HepG2 (cell line): ENCODE measurements at places on chromosomes 3 and 15.

- DNase-seq, result no peak
Measured at GRCh38 chr3:180311242-180311641, 274.5 kb upstream of the PEX5L start.

- no peak for DNase-seq
Measured at GRCh38 chr3:62318365-62318751, 55.0 kb downstream of the FEZF2 start.

GRCh38 chr3:143529798-143530197, 318.5 kb downstream of the SLC9A9 start:
- no peak for DNase-seq

DNA sequence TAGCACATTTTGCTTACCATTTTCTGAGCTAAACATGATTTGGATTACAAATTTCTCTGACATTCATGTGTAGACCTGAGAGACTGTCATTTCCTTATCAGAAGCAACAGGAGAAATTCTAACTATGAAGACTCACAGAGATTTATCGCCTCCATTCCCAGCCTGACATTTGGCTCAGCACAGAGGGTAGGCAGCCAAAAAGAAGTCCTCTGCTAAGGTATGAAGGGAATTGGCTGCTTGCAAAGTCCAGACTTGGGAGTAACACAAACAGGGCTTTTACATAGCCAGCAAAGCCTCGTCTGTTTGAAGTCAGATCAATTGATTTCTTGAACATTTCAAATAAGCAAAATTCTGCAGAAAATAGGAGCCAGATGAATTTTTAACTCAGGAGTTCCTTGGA, 57.0 kb upstream of the CMSS1 start:
- DNase-seq, result no peak

- no peak for DNase-seq
Measured at GRCh38 chr3:129633751-129634481, 27.4 kb upstream of the PLXND1 start.

- no peak for DNase-seq
Measured at GRCh38 chr15:67746022-67746421, 79.3 kb upstream of the SKOR1 start.

GRCh38 chr15:84992157-84992944, 10.7 kb downstream of the PDE8A start:
- DNase-seq, result peak; percentile 49

GRCh38 chr3:197222937-197223370, 75.5 kb downstream of the DLG1 start:
- DNase-seq, result no peak

- DNase-seq, result no peak
Measured at GRCh38 chr3:15708882-15709677, 88.7 kb downstream of the ANKRD28 start.

DNA sequence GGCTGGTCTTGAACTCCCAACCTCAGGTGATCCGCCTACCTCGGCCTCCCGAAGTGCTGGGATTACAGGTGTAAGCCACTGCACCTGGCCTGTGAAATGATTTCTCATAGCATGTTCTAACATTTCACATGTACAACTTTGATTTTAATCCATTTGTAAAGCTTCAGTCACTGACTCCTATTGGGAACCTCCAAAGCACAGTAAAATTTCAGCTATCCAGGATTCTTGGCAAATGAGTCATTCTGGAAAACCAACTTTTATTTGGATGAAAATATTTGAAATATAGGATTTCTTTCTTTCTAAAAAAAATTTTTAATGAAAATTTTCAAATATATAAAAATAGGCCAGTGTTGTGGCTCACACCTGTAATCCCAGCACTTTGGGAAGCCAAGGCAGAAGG, 2.7 kb upstream of the LMAN1L start:
- DNase-seq, result no peak

- DNase-seq, result no peak
Measured at GRCh38 chr3:195196266-195196665, 74.7 kb downstream of the XXYLT1 start.

- DNase-seq, result no peak
Measured at GRCh38 chr15:31326875-31327668, 437 bp downstream of the KLF13 start.

DNA sequence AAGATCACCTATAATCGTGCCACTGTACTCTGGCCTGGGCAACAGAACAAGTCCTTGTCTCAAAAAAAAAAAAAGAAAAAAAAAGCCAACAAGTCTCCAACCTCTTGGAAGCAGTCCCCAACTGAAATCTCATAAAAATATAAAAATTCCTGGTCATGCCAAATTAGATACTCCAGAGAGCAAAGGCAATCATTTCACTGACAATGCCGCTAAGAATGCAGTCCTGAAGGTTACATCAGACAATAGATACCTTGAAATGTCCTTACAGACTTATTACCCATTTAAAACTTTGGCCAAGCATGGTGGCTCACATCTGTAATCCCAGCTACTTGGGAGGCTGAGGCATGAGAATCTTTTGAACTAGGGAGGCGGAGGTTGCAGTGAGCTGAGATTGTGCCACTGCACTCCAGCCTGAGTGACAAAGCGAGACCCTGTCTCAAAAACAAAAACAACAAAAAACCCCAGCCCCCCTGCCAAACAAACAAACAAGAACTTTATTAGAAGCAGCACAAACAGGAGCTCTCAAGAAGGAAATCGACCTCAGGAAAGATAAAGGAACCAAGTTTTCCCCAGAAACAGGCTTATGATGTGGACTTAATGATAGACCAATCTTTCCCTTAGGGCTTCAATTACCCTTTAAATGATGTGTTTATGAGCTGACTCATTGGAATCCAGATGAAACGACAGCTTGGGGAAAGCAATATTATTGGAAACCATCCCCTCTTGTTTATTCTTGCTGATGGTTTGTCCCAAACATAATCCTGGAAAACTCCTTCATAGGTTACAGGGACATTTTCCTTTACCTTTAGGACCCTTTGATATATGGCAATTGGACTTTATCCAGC, 53.1 kb upstream of the XCR1 start:
- no peak for DNase-seq

- DNase-seq, result no peak
Measured at GRCh38 chr3:31408720-31409119, 124.0 kb upstream of the STT3B start.

DNA sequence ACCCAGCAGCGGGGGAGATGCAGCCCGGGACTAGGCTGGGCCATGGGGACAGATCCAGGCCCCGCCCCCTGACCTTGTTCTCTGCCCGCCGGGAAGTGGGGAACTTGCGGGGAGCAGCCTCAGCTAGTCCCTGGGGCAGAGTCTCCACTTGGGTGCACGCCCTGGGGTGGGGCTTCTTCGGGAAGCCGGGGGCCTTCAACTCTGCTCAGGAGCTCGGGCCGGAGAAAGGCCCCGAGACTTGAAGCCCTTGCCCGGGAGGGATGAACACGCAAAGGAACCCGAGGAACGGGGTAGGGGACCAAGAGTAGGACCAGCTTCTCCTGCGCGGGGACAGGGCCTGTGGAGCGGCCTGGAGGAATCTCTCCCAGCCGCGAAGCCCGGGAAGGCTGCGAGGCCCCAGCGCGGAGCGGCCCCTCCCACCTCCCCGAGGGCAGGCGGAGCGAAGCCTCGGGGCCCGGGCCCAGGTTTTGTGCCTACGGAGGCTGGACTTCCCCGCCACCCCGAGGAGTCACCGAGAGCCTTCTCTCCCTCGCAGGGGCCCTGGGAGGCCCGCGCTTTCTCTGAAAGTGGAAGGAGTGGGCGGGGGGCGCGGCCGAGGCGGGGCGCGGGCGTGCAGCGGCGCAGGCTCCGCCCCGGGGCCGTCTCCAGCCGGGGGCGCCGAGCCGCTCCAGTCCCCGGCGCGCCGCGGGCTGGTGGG, at the start of gene ITPKA:
TSS of gene ITPKA (plus strand) at position 670 of the 697 bp plus-strand sequence. CDS start 54 bp downstream, outside the sequence.
- DNase-seq, result peak; percentile 88

GRCh38 chr15:81254277-81254915, 57.7 kb downstream of the IL16 start:
- DNase-seq, result no peak

GRCh38 chr3:30145281-30145680, 461.1 kb upstream of the TGFBR2 start:
- no peak for DNase-seq

DNA sequence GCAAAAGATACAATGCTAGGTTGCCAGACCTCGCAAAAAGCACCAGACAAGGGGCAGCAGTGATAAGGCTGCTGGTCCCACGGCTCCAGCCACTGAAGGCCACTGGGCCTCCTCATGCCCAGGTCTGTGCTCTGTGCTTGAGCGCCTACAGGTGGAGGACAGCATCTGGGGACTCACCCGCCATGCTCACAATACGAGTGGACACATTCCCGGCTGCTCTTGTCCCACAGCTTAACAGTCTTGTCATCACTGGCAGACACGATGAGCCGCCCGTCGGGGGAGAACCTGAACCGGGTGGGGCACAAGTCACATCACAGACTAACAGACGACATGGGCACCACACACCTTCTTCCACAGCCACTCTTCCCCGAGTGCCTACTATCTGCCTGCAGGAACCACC, 7.4 kb downstream of the POC1A start:
- DNase-seq, result no peak

DNA sequence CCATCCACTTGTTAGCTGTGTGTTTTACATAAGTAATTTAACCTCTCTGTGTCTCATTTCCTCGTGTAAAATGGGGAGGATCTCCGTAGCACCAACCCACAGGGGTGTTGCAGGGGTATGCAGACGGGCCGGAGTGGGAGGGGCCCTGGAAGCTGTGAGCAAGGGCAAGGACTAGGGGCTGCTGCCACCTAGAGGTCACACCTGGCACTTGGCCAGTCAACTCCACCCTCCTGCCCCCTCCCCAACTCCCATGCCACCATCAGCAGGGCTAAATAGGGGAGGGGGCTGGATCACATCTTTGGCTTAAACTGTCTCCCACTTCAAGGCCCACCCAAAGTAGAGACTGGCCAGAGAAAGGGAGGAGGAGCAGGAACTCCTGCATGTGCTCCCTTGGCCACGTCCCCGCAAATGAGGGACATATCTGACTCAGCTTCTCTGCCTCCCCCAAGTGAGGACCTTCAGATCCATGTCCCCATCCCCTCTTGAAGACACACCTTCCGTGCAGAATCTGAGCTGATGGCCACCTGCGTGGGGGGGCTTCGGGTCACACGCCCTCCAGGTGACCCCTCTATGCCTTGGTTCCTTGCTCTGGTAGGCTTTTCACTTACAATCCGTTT, 2.6 kb downstream of the CCDC9B start:
- peak; percentile 58 for DNase-seq

- no peak for DNase-seq
Measured at GRCh38 chr15:40100947-40101905, 7.5 kb downstream of the BMF start.

DNA sequence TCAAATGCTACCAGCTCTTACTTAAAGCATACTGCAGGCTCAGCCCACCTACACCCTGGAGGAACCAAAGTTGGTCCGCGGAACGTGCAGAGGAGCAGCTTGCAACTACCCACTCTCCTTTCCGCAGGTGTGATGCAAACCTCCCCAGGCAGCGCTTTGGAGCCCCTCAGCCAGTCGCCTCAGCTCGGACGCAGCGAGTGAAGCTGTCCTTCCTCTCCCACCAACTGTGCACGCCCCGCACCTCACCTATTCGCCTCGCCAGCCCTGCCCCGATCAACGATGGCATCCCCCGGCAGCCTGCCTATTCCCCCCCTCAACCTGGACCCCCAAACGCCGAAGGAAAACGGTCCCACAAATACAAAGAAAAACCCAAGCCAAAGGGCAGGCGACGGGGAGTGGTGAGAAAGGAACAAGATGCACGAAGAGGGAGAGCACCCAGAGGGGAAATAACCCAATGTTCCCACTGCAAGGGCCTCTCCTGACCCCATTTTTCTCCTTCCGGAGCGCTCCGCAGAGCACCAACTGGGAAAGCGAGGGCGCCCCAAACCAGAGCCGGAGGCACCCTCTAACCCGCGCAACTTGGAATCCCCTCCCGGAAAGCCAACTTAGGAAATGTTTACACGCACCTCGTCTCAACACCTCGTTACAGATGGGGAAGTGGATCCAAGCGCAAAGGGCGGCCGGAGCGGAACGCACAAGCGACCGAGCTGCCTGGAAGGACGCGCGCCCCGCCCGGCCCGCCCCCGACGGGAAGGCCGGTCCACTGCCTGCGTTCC, 665 bp downstream of the GLB1 start:
- DNase-seq, result peak; percentile 17

DNA sequence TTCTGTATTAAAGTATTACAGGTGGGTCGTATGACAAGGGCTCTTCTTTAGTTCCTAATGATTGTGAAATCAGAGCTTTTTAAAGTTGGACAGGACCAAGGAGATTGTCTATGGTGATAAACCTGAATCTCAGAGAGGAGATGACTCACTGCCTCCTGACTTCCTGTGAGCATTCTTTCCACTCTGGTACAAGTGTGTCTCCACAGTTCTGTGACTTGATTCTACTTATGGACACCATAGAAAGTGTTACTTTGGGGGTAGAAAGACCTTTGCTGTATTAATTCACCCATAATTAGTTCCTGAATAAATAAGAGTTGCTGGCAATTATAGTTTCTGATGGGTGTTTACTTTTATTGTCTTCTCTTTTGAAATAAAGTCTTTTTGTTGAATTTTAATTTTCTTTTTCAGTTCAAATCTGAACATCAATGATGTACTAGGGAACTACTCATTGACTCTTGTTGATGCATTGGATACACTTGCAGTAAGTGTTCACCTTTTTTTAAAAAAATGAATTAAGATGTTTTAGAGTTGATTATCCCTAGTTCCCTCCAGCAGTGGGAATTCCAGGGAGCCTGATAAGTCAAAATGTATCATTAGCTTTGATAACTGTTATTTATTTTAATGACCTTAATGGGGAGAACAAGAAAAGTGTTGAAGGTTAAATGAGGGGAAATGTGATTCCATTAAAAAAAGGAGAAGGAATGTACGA, 7.4 kb downstream of the EDEM1 start:
- peak; percentile 67 for DNase-seq

DNA sequence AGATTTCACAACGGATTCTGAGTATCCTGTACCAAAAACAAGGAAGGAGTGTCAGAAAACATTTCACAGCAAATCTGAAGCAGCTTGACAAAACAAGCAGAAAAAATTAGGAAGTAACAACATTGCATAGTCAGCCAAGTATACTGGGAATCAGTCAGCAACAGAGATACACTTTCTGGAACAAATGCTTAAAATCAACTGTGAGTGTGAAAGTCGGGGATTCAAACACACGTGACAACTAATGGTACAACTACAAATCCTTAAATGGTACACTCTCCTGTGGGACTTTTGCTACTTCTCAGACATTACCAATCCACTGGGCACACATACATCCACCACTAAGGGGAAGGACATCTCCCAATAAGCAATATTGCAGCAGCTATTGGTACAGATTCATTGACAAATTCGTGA, 296.6 kb upstream of the MME start:
- DNase-seq, result no peak

DNA sequence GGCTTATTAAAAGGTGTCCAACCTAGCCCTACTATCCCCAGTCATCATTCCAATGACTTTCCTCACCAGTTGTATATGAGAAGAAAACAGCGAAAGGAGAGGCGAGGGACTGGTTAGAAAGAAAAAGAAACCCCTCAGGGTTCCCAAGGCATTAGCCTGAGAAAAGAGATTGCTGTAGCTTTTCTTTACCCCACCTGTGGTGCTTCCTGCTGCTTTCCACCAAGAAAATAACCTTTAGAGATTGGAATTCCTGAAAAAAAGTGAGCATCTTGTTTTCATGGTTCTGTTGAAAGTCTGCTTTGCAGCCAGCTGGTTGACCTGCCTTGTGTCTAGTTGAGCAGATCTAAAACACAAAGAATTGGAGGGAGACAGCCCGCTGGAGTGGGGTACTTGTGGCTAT, 196.4 kb downstream of the CADPS start:
- no peak for DNase-seq
